ENCODE measurements at places on chromosomes 11 and 22. TPM values are rescaled to one million over a fixed set of nuclear protein-coding genes. Genes with fewer than 3 reads are reported as not detected.

Gene NCR3LG1
- 1.3 TPM for total RNA-seq

Gene EXPH5
- 35.0 TPM for total RNA-seq

GRCh38 chr22:31337178-31337577, 9.0 kb downstream of the PATZ1 start:
- H3K27me3 ChIP-seq: no peaks in the 10 kb centered on the region
- H3K4me1 ChIP-seq: peaks cover 50% of the 10 kb centered on the region
- H3K4me3 ChIP-seq: no peak overlapping the region
- H3K36me3 ChIP-seq: peaks cover 35% of the 10 kb centered on the region

DNA sequence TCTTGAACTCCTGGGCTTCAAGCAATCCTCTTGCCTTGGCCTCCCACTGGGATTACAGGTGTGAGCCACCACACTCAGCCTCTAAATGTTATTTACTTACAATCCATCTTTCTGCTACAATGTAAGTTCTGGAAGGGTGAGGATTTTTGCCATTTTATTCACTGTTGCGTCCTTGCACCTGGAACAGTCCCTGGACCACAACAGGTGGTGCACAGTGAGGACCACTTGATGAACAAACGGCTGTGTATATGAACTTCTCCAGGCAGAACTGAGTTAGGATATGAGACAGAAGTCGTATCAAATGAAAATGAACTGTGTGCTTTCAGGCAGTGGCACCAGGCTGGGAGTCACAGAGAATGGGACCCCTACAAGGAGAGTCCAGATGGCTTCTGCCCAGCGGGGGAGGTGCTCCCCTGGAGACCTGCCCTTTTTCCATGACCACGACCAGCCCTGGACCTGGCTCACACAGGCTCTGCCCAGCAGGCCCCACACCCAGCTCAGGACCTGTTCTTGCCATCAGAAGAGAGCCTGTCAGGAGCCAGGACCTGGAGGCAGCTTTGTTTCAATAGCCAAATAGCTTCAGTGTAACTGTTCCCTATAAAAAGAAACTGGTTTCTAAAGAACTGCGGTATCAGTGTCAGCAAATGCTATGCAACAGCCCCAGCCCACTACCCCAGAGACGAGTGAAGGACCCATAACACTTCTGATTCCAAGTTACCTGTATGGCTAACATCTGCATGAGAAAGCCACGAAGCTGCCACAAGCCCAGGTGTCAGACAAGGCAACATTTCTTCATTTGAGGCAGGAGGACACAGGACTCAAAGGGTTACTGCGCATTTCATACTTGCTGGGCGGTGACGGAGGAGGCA, 104.9 kb downstream of the MICAL3 start:
- H3K4me3 ChIP-seq: no peak overlapping the region
- DNase-seq: no peak
- peaks cover 23% of the 10 kb centered on the region for H3K4me1 ChIP-seq
- no peaks in the 10 kb centered on the region for H3K36me3 ChIP-seq
- no peak overlapping the region for H3K27ac ChIP-seq
- peaks cover 7% of the 10 kb centered on the region for H3K27me3 ChIP-seq

DNA sequence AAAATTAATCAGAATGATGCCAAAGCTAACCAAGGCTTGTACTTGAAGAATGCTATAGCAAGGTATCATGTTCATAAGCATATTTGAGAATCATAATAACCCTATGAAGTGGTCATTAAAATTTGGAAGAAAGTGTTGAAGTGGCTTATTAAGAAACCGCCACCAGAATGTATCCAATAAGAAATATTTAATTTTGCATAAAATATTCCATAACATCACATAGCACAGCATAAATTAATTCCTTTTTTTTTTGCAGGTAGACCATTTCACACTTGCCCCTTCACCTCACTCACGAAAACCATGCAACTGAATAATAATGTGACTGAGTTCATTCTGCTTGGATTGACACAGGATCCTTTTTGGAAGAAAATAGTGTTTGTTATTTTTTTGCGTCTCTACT, at the start of gene OR4C16:
Gene OR4C16, plus strand, starts transcription at position 301 of the 400 bp plus-strand sequence. Its CDS starts 0 bp downstream, at position 301.
- no peak within 1 kb of the TSS for H3K4me3 ChIP-seq
- no peak within 1 kb of the TSS for H3K27ac ChIP-seq
- H3K36me3 ChIP-seq: peaks cover 1% of the 10 kb centered on the region
- no peak for DNase-seq

DNA sequence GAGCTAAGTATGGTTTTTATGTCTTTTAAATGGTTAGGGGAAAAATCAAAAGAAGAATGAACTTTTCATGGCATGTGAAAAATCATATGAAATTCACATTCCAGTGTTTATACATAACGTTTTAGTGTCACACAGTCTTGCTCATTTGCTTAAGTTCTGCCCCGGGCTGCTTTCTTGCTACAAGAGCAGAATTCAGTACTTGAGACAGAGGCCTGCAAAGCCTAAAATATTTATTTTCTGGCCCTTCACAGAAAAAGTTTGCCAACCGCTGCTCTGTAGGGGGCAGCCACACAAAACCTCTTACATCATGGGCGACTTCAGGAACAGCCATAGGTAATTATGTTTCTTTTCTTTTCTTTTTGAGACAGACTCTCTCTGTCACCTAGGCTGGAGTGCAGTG, 1.0 kb upstream of the ATG2A start:
- H3K4me3 ChIP-seq: peak overlapping the region; percentile 76
- peak overlapping the region; percentile 98 for H3K27ac ChIP-seq
- H3K36me3 ChIP-seq: no peaks in the 10 kb centered on the region
- H3K4me1 ChIP-seq: peaks cover 18% of the 10 kb centered on the region
- no peak for DNase-seq

Measured in progenitor cell of endocrine pancreas (in vitro differentiated cells).